Endodermal cell (in vitro differentiated cells): ENCODE measurements at places on chromosomes 3 and 15.
A peak's percentile ranks its signal among the peaks of the same experiment; 100 is the strongest.

GRCh38 chr3:99365979-99366378, 272.4 kb upstream of the COL8A1 start:
- DNase-seq = no peak

DNA sequence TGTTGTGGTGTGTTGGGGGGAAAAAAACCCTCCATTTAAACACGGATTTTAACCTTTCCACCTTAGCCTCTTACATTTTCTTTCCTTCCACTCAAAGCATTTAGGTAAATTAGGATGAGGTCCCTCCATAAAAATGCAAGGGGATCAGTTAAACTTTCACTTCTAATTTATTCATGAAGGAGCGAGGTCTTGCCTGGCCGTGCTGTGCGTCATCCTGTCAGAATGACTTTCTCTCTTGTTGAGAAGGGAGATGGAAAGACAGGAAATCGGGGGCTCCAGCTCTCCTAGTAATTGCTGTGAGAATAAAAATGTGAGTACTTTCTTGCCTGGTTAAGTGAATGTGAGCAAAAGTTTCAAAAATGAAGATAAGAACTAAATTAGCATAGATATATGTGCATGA, 962.3 kb upstream of the NR2F2 start:
- DNase-seq = no peak

- DNase-seq = no peak
Observed at GRCh38 chr3:10822055-10822454, 6.0 kb downstream of the SLC6A11 start.

DNA sequence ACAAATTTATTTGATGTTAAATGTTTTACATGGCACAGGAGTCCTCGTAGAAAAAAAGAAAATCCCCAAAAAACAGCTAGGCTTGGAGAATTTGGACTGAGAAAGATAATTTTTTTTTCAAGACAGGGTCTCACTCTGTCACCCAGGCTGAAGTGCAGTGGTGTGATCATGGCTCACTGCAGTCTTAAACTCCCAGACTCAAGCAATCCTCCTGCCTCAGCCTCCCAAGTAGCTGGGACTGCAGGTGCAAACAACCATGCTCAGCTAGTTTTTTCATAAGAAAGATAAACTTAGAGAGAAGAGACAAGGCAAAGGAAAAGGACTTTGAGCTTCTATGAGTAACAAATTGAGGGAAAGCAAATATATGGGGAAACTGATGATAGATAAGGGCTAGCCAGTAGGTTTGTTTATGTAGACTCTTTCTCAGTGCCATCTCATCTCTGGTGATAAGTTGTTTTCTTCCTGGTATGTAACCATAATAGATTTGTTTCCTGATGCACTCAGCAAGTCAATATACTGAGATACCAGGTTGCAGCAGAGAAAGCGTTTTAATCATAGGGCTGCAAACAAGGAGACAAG, 13.1 kb upstream of the TRMT10C start:
- DNase-seq = no peak

DNA sequence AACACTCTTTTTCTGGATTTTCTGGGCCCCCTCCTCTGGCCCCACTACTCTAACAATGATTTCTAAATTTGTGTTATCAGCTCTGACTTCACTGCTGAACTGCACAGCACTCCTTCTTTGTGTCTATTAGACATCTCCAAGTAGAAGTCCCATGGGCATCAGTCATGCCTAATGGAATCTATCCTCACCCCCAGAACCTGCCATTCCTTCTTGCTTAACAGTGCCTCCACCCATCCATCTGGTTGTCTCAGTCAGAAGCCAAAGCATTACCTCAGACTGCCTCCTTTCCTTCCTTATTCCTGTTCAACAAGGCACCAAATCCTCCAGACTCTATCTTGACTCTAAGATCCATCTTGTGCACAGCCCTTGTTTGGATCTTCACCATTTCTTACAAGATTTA, 36.2 kb downstream of the SSR3 start:
- no peak for DNase-seq

DNA sequence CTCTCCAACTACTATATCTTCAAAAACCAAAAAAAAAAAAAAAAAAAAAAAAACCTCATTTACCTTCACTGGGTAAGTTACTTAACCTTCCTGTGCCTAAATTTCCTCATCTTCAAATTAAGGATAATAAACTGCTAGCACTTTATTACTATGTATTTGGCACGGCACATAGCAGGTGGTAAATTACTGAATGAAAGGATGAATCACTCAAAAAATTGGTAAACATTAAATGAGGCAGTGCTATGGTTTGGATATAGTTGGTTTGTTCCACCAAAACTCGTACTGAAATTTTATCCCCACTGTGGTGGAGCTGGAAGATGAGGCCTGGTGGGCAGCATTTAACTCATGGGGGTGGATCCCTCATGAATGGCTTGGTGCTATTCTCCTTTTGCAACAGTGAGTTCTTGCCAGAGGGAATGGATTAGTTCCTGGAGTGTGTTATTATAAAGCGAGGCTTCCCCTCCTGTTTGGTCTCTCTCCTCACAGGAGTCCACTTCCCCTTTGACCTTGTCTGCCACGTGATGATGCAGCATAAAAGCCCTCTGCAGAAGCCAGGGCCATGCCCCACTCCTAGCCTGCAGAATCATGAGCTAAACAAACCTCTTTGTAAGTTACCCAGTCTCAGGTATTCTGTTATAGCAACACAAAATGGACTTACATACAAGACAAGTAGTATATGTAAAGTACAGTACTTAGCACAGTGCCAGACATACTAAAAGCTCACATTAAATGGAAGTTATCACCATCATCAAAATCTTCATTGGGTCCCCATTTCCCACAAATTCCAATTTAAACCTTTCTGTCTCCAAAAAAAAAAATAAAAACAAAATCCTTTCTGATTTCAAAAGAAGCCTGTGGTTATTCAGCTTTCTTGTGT, 20.6 kb downstream of the DCUN1D1 start:
- DNase-seq = no peak

GRCh38 chr3:8441969-8442559, 59.6 kb upstream of the LMCD1 start:
- DNase-seq = peak; percentile 79

DNA sequence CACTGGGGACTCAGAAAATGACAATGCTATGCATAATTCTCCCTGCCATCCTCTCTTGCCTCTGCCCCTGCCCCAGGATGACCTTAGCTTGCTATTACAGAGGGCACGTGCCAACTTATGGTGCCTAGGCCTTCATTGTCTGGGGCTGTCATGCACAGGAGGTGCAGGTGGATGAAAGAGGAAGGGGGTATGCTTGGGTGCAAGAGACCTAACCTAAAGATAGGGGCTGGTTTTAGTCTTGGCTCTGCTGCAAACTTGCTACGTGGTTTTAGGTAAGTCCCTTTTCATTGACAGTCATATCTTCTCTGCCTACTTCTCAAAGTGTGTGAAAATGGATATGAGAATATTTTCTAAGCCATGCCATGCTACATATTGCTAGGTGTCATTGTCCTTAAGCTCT, 161.3 kb downstream of the EPHB1 start:
- DNase-seq = no peak

GRCh38 chr3:71056327-71056726, 527.2 kb downstream of the FOXP1 start:
- DNase-seq = no peak

GRCh38 chr15:100942656-100943425, 23.7 kb downstream of the LRRK1 start:
- DNase-seq = no peak

DNA sequence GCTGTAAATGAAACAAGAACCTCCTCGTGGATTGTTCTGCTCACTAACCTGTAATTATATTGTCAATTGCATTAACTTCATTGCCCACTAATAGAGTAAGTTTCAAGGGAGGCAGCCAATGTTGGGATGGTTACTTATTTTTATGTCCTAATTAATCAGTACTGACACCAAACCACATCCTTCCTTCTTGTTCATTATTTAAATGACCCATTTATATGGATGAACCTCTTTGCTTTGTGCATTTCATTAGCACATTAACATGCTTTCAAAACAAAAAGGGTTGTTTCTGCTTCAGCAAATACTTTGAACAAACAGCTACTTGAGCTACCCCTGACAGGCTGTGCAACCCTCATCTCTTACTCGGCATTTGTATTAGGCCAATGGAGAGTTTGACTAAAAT, 374.2 kb downstream of the MECOM start:
- DNase-seq = no peak

GRCh38 chr3:171173736-171174135, 147.2 kb upstream of the SLC2A2 start:
- peak; percentile 54 for DNase-seq

DNA sequence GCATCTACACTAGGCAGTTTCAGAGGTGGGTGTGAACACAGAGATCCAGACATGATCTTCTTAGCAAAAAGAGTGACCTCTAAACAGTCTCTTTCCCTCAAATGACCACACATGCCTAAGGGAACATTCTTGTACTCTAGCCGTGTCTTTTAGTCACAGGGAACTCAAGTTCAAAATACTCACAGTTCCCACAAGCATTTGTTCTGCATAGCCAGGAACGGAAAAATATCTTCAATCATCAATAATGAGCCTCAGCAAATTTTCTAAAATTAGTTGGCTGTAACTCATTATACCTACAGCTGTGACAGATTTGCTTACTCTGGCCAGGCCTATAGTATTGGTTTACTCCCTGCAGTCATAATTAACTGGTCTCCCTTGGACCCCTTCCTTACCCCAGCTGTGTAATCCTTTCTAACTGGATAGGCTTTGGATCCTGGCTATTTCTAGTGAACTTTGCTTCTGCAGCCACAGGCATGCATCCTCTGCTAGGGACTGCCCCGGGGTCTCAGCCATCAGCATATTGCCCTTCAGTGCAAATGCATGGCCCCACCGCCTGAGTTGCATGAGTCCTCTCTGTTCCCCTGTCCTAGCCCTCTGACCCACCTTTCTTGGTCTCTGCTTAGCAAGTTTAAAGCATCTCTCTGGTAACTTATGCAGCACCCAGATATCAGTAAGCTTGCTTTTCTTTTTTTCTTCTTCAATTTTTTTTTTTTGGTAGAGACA, 56.0 kb upstream of the HACD2 start:
- no peak for DNase-seq

- DNase-seq = peak; percentile 80
Observed at GRCh38 chr15:63048776-63049665, 6.5 kb downstream of the TPM1 start.

- DNase-seq = no peak
Observed at GRCh38 chr3:145422556-145422955, 738.4 kb downstream of the PLOD2 start.

GRCh38 chr3:186966406-186966805, 36.1 kb downstream of the ST6GAL1 start:
- DNase-seq = no peak

- no peak for DNase-seq
Observed at GRCh38 chr15:47624503-47624902, 92.8 kb upstream of the SEMA6D start.
